ENCODE measurements at places on chromosomes 1 and 21. TPM values are rescaled to one million over a fixed set of nuclear protein-coding genes. Genes with fewer than 3 reads are reported as not detected.
A peak's percentile ranks its signal among the peaks of the same experiment; 100 is the strongest.

GRCh38 chr1:11929849-11930248 lies 3.6 kb upstream of the KIAA2013 start:
- DNase-seq = no peak

DNA sequence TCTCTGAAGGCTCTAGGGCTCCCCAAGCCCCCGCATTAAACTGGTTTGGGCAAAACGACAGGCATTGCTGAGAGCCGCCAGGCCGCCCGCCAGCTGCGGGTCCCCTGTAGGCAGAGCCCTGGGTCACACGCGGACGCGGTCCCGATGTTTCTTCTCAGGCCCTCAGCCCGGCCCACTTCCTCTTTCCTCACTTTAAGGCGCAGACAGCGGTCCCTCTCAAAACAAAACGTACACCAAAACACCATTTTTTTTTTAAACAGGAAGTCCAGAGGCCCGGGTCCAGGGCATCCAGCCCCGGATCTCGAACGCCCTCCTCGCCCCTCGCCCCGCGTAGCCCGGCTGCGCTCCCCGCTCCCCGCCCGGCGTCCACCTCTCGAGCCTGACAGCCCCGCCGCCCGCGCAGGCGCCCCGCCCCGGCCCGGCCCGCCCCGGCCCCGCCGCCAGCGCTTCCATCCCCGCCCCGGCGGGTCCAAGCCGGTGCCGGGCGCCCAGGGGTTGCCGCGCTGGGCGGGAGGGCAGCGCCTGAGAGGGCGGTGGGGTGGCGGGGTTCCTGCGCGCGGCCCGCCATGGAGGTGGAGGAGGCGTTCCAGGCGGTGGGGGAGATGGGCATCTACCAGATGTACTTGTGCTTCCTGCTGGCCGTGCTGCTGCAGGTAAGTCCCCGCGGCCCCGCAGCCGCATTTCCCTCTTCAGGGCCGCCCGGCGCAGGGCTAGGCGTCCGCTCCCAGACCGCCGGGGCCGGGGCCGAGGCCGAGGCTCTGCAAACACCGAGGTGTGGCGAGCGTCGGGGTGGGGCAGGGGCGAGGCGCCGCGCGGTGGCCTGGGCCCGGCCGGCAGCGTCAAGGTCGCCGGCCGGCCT lies at the start of gene SLC22A15:
Gene SLC22A15, plus strand, starts transcription at position 452 of the 859 bp plus-strand sequence. Its CDS starts 115 bp downstream, at position 567.
- peak; percentile 73 for DNase-seq

- DNase-seq = no peak
Observed at GRCh38 chr1:179590671-179591070, 961 bp upstream of the TDRD5 start.

GRCh38 chr1:206468571-206468970 lies 1.7 kb upstream of the IKBKE start:
- no peak for DNase-seq

DNA sequence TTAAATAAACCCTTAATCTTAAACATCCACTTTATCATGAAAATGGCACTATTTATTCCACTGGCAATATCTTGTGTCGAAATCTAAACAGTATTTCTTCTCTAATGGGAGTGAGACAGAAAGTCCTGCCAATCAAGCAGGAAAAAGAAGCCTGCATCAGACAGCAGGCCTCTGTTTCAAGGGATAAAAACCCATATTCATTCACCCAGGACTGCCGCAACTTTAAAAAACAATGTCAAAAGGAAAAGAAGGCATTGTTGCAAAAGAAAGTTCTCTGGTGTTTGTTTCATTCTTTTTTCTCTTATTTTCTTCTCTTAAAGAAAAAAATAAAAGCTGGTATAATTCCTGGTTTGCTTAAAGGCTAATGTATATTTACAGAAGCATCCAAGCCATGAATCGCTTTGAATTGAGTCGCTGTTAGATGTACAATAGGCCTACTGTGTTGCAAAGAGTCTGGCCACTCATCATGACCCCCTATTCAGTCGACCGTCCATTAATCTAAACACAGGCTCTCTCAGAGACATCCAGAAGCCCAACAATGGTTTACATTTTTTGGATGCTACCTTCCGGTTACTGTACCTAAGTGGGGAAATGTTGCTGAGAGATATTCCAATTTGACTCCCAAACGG lies 48.7 kb upstream of the ZC3H11B start:
- DNase-seq = no peak

DNA sequence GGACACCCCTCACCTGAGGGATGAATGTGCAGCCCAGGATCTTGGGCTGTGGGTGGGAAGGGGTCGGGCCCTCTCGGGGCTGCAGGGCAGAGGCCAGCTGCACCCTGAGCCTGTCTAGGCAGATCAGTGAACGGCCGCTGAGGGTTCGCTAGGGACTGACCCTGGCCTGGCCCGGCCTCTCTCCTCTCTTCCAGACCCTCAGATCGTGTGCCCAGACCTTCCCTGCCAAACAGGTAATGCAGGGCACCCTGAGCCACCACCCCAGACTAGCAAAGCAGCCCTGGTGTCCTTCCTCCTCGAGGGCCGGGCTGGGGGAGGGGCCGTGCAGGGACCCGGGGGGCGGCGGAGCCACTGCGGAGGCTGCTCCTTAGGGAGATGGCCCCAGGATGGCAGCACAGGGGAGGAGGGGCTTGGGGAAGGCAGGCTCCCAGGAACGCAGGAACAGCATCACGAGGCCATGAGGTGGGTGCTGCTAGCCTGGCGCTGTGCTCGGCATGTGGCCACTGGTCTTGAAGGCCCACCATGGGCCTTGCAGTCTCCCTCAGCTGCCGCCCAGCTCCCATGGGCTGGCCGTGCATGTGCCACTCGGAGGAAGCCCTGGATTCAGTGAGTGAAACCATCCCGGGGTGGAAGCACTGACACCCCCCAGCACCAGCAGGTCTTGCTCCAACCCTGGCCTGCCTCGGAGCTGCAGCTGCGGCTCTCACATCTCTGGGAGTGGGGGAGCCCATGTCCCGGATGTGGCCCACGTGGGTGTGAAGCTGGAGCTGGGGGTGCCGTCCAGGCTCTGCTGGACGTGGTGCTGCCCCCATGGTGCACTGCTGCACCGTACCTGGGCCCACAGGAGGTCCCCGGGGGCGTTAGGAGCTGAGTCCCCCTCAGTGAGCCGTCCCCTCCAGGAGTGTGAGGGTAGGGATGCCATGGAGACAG lies 28.7 kb downstream of the COL6A2 start:
- DNase-seq = no peak

DNA sequence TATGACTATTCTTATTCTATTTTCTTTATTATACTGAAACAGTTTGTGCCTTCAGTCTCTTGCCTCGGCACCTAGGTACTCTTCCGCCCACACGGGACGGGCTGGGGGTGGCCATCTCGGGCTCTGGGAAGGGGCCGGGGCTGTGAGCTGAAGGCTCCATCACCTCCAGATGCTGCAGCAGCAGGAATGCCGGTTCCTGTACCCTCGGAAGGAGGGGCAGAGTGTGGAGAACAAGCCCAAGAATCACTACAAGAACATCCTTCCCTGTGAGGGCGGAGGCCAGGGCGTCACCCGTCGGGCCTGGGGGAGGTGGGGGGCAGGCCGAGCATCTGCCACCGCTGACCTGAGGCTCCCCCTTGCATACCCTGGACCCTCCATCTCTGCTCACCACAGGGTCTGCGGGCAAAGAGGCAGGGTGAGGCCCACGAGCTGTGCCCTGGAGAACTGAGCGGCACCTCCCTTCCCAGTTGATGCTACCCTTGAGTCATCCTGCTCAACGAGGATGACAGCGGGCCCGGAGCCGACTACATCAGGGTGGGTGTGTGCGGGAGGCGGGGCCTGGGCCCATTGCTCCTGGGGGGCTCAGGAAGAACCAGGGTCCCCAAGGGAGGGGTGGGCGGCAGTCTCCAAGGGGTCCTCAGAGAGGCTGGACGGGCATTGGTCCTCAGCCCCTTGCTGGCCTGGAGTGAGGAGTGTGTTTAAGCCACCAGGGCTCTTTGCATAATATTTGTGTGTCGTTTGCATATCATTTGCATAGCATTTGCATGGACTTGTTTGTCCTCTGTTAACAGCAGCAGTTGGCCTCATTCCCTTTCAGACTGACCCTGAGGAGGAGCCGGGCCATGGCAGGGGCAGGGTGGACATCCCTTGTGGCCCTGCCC lies 7.5 kb downstream of the RNF223 start:
- DNase-seq = no peak

DNA sequence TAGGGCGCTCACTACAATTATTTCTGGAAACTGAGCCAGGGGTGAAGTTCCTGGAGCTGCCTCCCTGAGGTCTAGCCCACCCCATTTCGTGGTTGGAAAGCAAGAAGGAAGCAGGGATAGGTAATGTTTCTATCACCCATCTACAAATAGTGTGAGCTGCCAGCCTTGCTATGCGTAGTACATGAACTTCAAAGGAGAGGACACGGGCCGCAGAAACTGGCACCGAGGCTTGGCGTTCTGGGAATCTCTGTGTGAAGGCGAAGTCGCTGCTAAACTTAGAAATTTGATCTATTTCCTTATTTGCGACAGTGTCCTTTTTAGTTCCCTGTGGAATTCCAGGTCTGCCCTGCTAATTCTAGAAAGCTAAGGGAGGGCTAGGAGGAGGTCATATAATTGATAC lies 49.6 kb upstream of the NTPCR start:
- no peak for DNase-seq

DNA sequence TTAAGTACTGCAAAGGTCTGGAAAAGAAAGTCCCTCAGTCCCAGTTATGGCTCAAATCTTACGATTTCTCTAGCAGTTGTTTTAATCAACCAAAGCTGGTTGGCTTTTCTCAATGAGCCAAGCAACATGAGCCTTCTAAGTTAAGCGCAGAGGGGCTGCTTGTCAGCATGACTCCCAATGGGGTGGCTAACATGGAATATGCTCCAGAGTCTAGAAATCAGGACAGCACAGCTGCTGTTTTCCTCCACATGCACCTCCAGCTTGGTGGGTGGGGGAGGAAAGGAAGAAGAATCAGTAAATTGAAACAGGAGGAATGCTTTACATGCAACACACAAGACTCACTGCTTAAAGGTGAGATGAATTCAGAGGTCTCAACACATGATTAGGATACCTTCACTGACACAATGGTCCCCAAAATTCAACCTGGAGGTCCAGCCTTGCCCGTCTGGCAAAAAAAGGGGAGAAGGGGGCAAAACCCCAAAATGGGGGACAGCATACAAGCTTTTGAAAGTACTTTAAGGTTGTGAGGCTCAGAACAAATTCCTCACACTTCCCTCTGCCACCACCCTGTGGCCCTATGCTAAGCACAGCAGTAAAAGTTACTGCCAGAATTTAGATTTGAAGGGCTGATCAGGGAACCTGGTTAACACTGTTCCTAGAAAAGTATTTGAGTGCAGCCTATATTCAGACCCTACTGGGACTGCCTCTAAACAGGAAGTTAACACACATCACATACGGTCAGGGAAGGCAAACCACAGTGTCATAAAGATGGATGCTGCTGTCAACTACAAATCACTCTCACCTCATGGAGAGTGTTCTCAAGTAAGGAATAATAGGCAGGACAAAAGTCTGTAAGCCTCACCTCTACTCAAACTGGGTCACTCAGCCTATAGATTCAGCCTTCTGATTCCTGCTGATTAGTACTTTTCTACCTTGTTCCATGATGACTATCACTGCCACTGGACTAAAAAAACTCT lies 2.6 kb downstream of the GATAD2B start:
- peak; percentile 13 for DNase-seq

GRCh38 chr1:224168859-224169380 lies 14.1 kb upstream of the DEGS1 start:
- no peak for DNase-seq

GRCh38 chr1:50989694-50990093 lies 19.6 kb downstream of the CDKN2C start:
- DNase-seq = no peak

DNA sequence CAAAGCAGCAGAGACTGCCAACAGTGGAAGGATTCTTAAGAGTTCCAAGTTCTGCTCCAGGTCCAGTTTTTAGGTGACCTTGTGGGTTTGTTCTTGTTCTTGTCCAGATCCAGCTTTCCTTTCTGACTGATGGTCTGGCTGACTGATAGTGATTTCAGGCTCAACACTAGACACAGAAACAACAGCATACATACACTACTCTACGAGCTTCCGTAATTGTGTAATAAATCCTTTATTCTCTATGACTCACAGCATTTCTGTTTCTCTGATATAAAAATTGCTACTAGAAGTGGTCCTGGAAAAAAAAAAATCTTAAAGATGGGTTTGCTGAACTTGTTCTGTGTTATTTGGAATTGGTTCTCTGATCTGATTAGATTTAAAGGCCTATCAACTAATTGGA lies 62.2 kb upstream of the PTCH2 start:
- no peak for DNase-seq

DNA sequence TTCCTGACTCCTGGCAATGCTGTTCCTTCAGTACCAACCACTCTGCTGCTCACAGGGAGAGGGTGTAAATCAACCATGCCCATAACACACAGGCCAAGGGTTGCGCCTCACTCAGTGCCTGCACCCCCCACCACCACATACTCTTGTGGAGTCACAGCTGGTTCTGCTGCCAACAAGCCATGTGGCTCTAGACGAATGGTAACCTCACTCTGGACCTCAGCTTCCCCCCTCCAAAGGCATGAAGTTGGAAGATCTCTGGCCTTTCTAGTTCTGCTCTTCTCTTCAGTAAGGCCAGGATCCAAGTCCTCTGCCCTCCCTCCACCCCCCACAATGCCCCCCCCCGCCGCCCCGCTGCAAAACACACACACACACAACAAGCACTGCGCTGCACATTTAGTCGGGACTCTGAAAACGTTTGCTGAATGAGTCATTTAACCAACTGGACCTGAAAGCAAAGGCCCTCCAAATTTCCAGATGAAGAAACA lies 1.7 kb upstream of the GLIS1 start:
- no peak for DNase-seq

GRCh38 chr1:235060607-235061470 lies 67.8 kb downstream of the TOMM20 start:
- no peak for DNase-seq

GRCh38 chr1:5485968-5486696 lies 506.1 kb downstream of the NPHP4 start:
- DNase-seq = no peak

GRCh38 chr21:17455028-17455353 lies 57.9 kb upstream of the CXADR start:
- no peak for DNase-seq

DNA sequence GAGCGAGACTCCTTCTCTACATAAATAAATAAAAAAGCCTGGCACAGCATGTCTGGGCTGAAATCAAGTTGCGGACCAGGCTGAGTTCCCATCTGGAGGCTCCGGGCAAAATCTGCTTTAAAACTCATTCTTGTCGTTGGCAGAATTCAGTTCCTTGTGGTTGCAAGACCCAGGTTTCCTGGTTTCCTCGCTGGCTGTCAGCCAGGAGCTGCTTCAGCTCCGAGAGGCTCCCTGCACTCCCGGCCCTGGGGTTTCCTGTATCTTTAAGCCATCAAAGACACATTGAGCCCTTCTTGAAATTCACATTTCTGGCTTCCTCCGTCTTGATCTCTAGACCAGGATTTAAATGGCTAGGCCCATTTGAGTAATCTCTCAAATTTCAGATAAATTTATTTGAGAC lies 20.6 kb upstream of the SCCPDH start:
- DNase-seq = no peak

Gene KRTAP19-3
- total RNA-seq = not detected

Gene GPR52
- total RNA-seq = 2.9 TPM

Gene PLPPR5
- 70.9 TPM for total RNA-seq

Gene COL9A2
- total RNA-seq = 6.9 TPM

Gene PROX1
- total RNA-seq = 6.5 TPM

Gene SPTA1
- 0.82 TPM for total RNA-seq

Gene RAVER2
- 13.0 TPM for total RNA-seq

Gene C1orf141
- under 0.01 TPM for total RNA-seq

Gene KIAA1614
- total RNA-seq = 5.7 TPM

Gene OR6N1
- total RNA-seq = not detected

Gene OR1C1
- not detected for total RNA-seq

Gene RPAP2
- 26.1 TPM for total RNA-seq

Gene CA6
- total RNA-seq = not detected

Gene TSTD1
- total RNA-seq = 32.6 TPM

Data from frontal cortex (tissue), 4 donors.